ENCODE measurements at places on chromosomes 4 and X.

- no peak for DNase-seq
These were observed 87.8 kb upstream of the FAM241A start for GRCh38 chr4:112057470-112057869.

DNA sequence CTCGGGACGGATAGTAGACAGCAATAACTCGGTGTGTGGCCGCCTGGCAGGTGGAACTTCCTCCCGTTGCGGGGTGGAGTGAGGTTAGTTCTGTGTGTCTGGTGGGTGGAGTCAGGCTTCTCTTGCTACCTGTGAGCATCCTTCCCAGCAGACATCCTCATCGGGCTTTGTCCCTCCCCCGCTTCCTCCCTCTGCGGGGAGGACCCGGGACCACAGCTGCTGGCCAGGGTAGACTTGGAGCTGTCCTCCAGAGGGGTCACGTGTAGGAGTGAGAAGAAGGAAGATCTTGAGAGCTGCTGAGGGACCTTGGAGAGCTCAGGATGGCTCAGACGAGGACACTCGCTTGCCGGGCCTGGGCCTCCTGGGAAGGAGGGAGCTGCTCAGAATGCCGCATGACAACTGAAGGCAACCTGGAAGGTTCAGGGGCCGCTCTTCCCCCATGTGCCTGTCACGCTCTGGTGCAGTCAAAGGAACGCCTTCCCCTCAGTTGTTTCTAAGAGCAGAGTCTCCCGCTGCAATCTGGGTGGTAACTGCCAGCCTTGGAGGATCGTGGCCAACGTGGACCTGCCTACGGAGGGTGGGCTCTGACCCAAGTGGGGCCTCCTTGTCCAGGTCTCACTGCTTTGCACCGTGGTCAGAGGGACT, 5.7 kb upstream of the MSANTD1 start:
- no peak for DNase-seq

DNA sequence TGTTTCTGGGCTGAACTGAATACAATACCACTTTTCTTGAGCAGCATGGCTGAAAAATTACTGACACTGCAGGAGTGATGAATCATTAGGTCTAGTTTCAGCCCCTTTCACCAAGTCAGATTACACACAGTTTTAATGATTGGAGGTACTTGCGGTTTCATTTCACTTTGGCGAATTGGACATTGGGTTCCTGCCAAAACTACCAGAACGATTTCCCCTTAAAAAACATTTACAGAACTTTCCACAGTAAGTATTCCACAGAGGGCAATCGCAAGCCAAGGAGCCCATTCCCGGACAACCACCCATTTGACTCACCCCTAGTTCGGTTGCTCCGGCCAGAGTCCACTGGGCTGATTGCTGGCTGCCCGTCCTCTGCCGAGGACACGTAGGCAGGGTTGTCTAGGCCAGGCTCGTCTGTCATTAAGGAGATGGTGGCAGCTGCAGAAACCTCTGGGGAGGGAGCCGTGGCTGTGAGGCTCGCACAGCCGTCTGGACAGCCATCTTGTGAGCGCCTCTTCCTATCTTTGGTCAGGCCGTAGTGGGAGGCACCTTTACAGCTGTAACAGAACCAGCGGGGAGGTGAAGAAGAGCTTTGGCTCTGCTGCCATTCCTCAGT, 83.5 kb downstream of the LNX1 start:
- DNase-seq, result peak; percentile 68

- DNase-seq, result no peak
These were observed 537.4 kb upstream of the MAGEB18 start for GRCh38 chrX:25600776-25601175.

DNA sequence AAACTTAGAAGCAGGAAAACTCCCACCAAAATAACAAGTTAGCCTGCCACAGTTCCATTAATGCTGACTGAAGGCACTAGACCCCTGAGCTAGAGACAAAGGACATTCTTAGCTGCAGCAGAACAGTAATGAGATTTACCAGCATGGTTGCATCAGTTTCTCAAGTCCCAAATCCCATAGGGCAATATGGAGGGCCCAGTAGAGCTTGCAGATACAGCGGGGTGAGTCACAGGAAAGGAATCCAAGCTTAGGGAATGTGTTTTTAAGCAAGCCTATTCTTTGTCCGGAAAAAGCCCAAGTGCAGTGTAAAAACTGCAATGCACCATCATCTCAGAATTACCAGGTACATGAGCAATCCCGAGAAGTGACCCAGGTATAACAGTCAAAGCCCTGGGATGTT, 51.3 kb upstream of the EXOC1L start:
- DNase-seq, result peak; percentile 12

GRCh38 chrX:64206556-64207162, 1.2 kb upstream of the AMER1 start:
- no peak for DNase-seq

DNA sequence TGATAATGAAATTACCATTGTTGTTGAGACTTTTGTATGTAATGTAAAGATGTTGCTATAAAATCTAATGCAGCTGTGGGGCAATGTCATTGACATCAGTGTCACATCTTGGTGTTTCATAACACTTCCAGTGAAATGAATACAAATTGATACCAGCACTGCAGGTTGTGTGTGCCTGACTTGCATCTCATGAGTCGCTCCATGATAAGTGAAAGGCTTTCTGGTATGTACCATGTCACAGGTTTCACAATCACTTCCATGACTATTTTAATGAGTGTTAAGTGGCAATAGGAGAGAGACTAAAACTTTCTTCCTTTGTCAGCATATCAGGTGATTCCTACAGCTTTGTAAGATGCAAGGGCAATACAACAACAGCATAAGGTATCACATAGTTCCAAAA, 94.4 kb downstream of the ABCB7 start:
- no peak for DNase-seq

DNA sequence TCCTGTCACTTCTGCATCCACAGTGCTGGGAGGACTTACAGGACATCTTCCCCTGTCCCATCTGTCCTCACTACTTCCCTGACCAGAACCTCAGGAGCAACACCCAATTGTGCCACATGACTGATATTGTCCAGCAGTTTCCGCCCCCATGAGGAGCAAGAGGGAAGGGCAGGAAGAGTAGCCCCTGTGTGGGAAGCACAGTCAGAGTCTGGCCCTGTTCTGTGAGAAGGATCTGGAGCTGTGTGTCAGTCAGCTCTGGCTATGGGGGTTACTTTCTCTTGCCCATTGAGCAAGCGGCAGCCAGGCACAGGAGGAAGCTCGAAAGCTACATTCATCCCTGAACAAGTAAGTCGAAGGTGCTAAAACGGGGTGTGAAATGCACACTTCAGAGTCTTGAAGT, 14.8 kb upstream of the TRIM60 start:
- DNase-seq, result no peak

- no peak for DNase-seq
These were observed 201.6 kb downstream of the STIM2 start for GRCh38 chr4:27062256-27062655.

DNA sequence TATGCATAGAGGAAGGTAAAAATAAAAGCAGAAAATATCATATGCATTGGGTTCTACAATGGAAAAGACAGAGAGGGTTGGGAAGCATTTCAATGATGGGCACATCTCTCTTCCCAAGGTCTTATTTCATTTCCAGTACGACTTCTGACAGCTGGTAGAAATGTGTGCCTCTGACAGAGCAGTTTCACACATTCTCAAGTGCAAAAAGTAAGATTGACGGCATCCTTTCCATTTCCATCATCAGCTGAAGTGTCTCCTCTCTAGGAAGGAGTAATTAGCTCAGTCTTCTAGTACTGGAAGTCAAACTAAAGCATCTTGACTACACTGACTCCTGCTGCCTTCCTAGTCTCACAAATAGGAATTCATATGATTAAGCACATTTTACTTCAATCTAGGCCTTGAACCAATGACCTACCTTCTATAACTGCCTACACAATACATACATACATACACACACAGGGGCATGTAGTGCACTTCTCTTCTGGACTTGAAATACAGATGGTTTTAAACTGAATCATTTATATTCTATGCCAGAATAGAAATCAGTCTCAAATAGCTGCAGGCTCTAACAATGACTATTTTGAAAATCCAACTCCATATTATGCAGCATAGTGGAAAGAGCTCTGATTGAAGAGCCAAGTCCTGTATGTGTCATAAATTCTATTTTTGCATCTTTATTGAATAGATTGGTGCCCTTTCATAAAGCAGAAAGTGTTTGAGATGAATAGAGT, 473.4 kb downstream of the INPP4B start:
- no peak for DNase-seq

DNA sequence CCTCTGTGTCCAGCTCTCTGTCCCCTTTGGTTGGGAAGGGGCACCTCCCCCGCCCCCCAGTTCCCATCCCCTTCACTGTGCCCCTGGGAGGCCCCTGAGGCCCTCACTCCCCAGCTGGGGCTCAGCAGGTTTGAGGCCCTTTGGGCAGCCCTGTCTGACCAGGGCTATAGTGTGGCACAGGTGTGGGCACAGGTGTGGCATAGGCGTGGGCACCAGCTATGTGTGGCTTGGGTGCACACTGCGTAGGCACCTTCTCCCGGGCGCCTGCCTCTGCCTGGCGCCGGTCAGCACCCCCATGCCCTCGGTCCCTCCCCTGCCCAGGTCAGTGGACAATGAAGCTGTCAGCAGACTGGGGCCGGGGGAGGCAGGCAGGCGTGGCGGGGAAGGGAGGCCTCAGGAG, 7.5 kb upstream of the FGFR3 start:
- DNase-seq, result no peak

- no peak for DNase-seq
These were observed 226.2 kb upstream of the FAT1 start for GRCh38 chr4:186949847-186950246.
